Psoas muscle (tissue), 8 donors: ENCODE measurements at places on chromosomes 5 and 9. TPM values are rescaled to one million over a fixed set of nuclear protein-coding genes. Genes with fewer than 3 reads are reported as not detected.

DNA sequence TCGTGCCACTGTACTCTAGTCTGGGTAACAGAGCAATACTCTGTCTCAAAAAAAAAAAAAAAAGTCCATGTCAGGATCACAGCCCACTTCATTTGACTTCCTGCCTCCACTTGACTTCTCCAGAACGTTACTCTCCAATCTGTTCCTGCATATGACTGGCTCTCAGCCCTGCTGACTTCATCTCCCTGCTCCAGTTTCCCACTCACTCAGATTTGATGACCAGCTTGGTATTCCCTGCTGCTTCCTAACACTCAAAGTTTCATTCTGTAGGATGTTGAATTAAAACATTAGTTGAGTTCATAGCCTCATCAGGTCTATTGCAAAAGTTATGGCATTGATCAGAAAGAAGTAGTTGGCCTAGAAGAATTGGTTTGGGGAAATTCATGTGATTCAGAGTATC, 52.3 kb downstream of the UGCG start:
- DNase-seq: no peak
- no peak overlapping the region for H3K4me3 ChIP-seq
- H3K36me3 ChIP-seq: no peaks in the 10 kb centered on the region
- no peaks in the 10 kb centered on the region for H3K27me3 ChIP-seq
- H3K4me1 ChIP-seq: no peaks in the 10 kb centered on the region

DNA sequence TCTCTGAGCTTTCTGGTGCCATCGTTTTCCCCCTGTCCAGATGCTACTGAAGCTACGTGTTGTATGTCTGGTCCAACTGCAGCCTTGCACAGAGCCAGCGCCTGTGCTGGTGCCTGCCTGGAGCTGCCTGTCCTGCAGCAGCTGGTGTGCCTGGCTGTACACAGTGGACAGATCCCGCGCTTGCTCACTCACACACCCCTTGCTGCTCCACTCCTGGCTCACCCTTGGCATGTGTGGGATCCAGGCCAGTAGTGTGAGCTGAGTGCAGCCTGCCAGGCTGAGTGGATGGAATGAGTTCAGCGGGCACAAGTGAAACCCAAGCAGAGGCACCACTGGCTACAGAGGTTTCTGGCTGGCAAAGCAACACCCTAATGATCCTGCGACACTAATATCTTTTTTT, 40.4 kb downstream of the FER start:
- DNase-seq: peak; percentile 43
- H3K4me3 ChIP-seq: peak overlapping the region; percentile 13
- no peak overlapping the region for H3K27ac ChIP-seq
- H3K36me3 ChIP-seq: no peaks in the 10 kb centered on the region

Gene TEX48
- not detected for total RNA-seq

- H3K4me1 ChIP-seq: no peaks in the 10 kb centered on the region
- DNase-seq: peak; percentile 33
- peaks cover 2% of the 10 kb centered on the region for H3K27me3 ChIP-seq
- H3K36me3 ChIP-seq: no peaks in the 10 kb centered on the region
- no peak overlapping the region for H3K4me3 ChIP-seq
These were observed 52.2 kb upstream of the IRX4 start for GRCh38 chr5:1934801-1935429.

- H3K27me3 ChIP-seq: no peaks in the 10 kb centered on the region
- peaks cover 25% of the 10 kb centered on the region for H3K36me3 ChIP-seq
- H3K4me1 ChIP-seq: no peaks in the 10 kb centered on the region
- H3K27ac ChIP-seq: no peak overlapping the region
- no peak for DNase-seq
These were observed 287.6 kb downstream of the KDM4C start for GRCh38 chr9:7045361-7045760.

DNA sequence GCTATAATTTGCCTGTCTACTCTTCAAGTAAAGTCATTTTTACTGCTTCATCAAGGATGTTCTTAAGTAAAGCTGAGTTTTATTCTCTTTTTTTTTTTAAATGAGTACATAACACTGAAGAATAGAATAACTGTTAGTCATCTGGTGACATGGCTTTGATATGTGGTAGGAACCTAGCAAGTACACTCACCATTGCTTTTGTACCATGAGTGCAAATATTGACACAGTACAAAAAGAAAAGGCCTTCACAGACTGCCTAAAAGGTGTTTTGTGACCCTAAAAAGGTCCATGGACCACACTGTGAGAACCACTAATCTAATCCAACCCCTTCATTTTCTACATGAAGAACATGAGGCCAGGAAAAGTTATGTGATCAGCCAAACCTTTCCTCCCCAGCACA, 55.0 kb downstream of the ECPAS start:
- no peak for DNase-seq
- no peaks in the 10 kb centered on the region for H3K27me3 ChIP-seq
- H3K36me3 ChIP-seq: peaks cover 100% of the 10 kb centered on the region
- H3K4me3 ChIP-seq: no peak overlapping the region

Gene PHF24
- total RNA-seq: 0.11 TPM

Gene SPAG8
- total RNA-seq: 0.39 TPM

DNA sequence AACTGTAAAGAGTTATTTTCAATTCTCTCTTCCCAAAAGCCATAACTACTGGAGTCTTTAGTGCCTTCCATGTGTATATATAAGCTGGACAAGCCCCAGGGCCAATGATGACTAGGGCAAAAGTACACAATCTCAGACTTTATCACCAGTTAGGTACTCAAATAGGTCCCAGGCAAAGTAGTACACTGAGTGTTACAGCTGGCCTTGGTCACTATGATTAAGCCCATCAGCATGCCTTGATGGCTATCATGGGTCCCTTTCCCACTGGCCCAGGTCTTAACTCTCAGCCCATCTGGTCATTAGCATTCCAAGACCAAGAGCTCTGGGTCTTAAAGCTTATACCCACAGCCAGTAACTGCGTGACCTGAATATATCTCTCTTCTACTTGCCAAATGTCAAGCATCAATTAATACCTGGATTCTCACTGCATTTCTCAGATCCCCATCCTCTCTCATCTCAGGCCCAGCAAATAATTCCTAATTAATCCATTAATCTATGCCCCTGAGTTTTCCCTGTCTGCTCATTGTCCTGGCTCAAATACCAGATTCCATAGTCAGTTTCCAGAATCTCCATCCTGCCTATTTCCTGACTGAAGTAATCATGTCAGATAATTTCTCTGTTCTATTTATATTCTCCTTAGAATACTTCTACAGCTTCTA, 62.3 kb downstream of the NR6A1 start:
- H3K27me3 ChIP-seq: no peaks in the 10 kb centered on the region
- DNase-seq: no peak
- no peak overlapping the region for H3K4me3 ChIP-seq
- H3K36me3 ChIP-seq: no peaks in the 10 kb centered on the region
- H3K27ac ChIP-seq: no peak overlapping the region

DNA sequence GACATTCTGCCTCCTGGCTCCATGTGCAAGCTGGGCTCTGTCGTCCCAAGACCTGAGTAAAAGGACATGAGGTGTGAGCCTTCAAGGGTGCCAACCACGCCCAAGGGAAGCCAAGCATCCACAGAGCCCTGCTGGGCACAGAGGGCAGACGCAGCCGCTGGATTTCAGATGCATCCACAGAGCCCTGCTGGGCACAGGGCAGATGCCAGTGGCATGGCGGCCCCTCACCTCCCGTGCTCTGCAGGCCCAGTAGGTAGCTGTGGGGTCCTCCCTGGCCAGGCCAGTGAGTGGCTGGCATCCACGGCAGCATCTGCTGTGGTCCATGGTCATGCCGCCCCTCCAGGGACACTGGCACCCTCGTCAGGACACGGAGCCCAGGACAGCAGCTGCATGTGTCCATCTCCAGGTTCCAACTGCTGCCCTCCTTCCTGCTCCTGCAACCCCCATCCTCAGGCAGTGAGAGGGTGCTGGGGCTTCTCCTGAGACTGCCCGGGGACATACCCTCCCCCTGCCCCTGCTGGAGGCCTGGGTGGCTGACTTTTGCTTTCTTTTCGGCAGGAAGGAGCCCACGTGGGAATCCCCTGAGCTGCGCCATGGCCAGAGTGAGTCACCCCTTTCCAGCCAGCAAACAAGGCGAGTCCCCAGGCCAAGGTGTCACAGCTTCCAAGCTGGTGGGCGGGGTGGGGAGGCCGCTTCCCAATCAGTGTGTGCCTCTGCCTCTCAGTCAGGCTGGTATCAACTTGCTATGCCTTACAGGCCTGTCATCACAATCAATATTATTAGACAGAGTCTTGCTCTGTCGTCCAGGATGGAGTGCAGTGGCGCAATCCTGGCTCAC, 4.0 kb upstream of the TRAF2 start:
- DNase-seq: peak; percentile 82
- H3K36me3 ChIP-seq: no peaks in the 10 kb centered on the region
- peak overlapping the region; percentile 36 for H3K4me3 ChIP-seq
- no peaks in the 10 kb centered on the region for H3K27me3 ChIP-seq
- H3K4me1 ChIP-seq: peaks cover 13% of the 10 kb centered on the region

GRCh38 chr5:19988457-19988856, 457 bp upstream of the CDH18 start:
- no peak for DNase-seq
- no peak overlapping the region for H3K27ac ChIP-seq
- peaks cover 3% of the 10 kb centered on the region for H3K27me3 ChIP-seq
- H3K4me3 ChIP-seq: peak overlapping the region; percentile 13
- no peaks in the 10 kb centered on the region for H3K36me3 ChIP-seq

- no peaks in the 10 kb centered on the region for H3K27me3 ChIP-seq
- no peak for DNase-seq
- H3K27ac ChIP-seq: no peak overlapping the region
- no peaks in the 10 kb centered on the region for H3K4me1 ChIP-seq
- no peaks in the 10 kb centered on the region for H3K36me3 ChIP-seq
These were observed 480.9 kb downstream of the MTRR start for GRCh38 chr5:8349855-8350254.

GRCh38 chr9:92270511-92270910, 23.0 kb downstream of the IARS1 start:
- H3K4me3 ChIP-seq: no peak overlapping the region
- H3K36me3 ChIP-seq: peaks cover 100% of the 10 kb centered on the region
- H3K27ac ChIP-seq: no peak overlapping the region
- H3K27me3 ChIP-seq: no peaks in the 10 kb centered on the region
- H3K4me1 ChIP-seq: no peaks in the 10 kb centered on the region

GRCh38 chr5:143619040-143619439, 192.9 kb upstream of the HMHB1 start:
- H3K27me3 ChIP-seq: no peaks in the 10 kb centered on the region
- no peak overlapping the region for H3K27ac ChIP-seq
- H3K4me3 ChIP-seq: no peak overlapping the region
- no peaks in the 10 kb centered on the region for H3K36me3 ChIP-seq
- peaks cover 12% of the 10 kb centered on the region for H3K4me1 ChIP-seq
- no peak for DNase-seq

Gene SLC6A3
- not detected for total RNA-seq

GRCh38 chr5:98656125-98656795, 117.2 kb upstream of the RGMB start:
- no peaks in the 10 kb centered on the region for H3K27me3 ChIP-seq
- no peak overlapping the region for H3K4me3 ChIP-seq
- no peaks in the 10 kb centered on the region for H3K36me3 ChIP-seq
- no peaks in the 10 kb centered on the region for H3K4me1 ChIP-seq
- no peak overlapping the region for H3K27ac ChIP-seq

- H3K4me3 ChIP-seq: no peak overlapping the region
- H3K36me3 ChIP-seq: no peaks in the 10 kb centered on the region
- no peak overlapping the region for H3K27ac ChIP-seq
- DNase-seq: no peak
- H3K27me3 ChIP-seq: no peaks in the 10 kb centered on the region
- H3K4me1 ChIP-seq: no peaks in the 10 kb centered on the region
These were observed 767.4 kb upstream of the CDH10 start for GRCh38 chr5:25412116-25412661.

DNA sequence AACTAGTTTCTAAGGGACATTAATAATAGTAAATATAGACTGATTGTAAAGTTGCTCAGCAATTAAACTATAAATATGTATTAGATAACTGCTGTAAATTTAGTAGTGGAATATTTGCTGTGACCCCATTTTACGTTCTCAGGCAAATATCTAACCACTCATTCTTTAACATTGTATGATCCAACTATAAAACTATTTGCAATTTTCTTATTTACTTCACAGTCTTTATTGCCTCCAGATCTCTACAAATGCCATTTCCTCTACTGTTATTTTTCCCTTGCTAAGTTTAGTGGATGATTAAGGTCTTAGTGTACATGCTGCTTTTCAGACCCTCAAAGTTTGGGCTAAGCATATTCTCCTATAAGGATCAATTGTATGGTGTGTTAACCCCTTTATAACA, 526.2 kb upstream of the ST8SIA4 start:
- no peak overlapping the region for H3K4me3 ChIP-seq
- DNase-seq: no peak
- H3K4me1 ChIP-seq: no peaks in the 10 kb centered on the region
- H3K36me3 ChIP-seq: no peaks in the 10 kb centered on the region
- H3K27ac ChIP-seq: no peak overlapping the region

Gene ADGRV1
- total RNA-seq: 0.83 TPM

DNA sequence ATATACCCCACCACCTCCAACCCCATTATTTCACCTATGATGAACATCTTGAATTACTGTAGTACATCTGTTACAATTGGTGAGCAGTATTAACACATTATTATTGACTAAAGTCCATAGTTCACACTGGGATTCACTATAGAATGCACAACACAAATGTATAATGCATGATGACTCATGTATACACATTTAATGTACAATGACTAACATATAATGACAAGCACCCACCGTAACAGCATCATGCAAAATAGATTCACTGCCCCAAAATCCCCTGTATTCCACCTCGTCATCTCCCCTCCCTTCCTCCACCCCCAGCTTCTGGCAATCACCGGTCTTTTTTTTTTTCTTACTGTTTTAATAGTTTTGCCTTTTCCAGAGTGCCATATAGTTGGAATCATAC, 47.1 kb upstream of the NEK6 start:
- no peak overlapping the region for H3K4me3 ChIP-seq
- peaks cover 3% of the 10 kb centered on the region for H3K27me3 ChIP-seq
- H3K27ac ChIP-seq: no peak overlapping the region
- H3K4me1 ChIP-seq: no peaks in the 10 kb centered on the region
- H3K36me3 ChIP-seq: no peaks in the 10 kb centered on the region
- DNase-seq: no peak

Gene GFI1B
- total RNA-seq: not detected

GRCh38 chr5:1315709-1316587, 21.1 kb upstream of the TERT start:
- DNase-seq: peak; percentile 53
- H3K27ac ChIP-seq: no peak overlapping the region
- H3K36me3 ChIP-seq: peaks cover 41% of the 10 kb centered on the region
- H3K4me1 ChIP-seq: no peaks in the 10 kb centered on the region

DNA sequence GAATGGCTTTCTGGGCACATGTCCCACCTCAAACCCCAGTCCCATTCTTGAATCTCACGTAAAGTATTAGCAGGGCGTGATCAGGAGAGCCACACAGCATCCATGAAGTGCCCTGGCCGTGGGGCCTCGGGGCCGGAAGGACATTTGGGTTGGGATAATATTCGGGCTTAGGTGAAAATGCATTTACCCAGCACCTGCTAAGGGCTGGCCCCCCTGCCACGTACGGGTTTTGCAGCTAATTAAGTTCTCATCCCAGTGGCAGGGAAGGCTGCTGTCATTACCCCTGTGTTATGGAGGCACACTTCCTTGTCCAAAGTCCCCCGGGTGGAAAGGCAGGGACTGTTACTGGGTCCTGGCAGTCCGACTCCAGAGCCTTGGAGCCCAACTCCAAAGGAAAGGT, 29.0 kb downstream of the ROPN1L start:
- no peaks in the 10 kb centered on the region for H3K4me1 ChIP-seq
- H3K4me3 ChIP-seq: no peak overlapping the region
- no peaks in the 10 kb centered on the region for H3K36me3 ChIP-seq
- no peak overlapping the region for H3K27ac ChIP-seq
- no peak for DNase-seq

Gene ZDHHC21
- 7.9 TPM for total RNA-seq

GRCh38 chr9:130368631-130369103, 76.1 kb upstream of the ASS1 start:
- H3K27ac ChIP-seq: no peak overlapping the region
- no peak for DNase-seq
- no peaks in the 10 kb centered on the region for H3K27me3 ChIP-seq
- H3K36me3 ChIP-seq: no peaks in the 10 kb centered on the region
- no peak overlapping the region for H3K4me3 ChIP-seq
- H3K4me1 ChIP-seq: no peaks in the 10 kb centered on the region
